Stimulated activated CD4-positive, alpha-beta T cell treated with anti-CD3 and anti-CD28 coated beads, TNF-alpha, amount 100 ng/mL, for 1 hour (primary cell): ENCODE measurements at places on chromosomes 16 and 17.

DNA sequence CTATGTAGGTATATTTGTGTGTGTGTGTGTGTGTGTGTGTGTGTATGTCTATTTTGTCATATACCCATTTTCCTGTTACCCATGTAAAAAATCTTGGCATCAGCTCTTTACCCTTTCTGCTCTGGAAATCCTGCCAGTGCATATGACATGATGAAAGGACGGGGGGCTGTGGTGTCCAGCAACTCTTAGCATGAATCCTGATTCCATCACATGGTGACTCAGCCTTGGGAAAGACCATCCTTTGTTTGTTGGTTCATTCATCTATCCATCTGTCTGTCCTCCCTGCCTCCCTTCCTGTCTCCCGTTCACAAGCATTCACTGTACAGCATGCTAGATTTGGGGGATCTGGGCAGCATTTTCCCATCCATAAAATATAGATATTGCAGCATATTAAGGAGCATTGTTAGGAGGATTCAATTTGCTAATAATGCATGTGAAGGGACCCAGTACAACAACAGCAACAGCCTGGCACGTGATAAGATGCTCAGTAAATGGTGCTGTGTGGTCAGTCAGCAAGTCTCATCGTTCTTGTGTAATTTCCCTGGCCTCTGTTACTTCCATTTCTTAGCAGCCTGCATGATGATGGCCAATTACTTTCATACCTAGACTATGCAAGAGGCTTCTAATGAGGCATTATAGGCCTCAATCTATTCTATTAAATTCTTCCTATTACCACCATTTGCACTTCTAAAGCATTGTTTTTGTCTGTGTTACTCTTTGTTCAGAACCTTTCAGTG, 191.0 kb downstream of the PRKCA start:
- no peak for DNase-seq

- DNase-seq: no peak
Measured at GRCh38 chr17:61947367-61948078, 19.7 kb upstream of the INTS2 start.

DNA sequence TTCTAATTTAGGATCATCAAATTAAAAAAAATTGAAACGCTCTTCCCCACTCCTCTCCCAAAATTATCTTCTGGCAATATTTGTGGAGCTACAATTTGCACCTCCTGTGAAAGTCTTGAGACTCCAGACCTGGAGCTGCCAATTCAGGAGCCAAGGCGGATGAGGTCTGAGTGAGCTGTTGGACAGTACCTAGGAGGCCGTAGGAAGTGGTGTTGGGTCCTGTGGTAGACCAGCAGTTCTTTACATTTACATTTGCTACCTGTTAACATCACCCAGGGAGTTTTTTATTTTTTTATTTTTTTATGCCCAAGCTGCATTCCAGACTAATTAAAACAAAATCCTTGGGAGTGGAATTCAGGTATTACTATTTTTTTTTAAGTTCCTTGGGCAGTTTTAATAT, 271.0 kb downstream of the PHKB start:
- DNase-seq: no peak

- DNase-seq: no peak
Measured at GRCh38 chr16:88871730-88872416, 5.4 kb upstream of the PABPN1L start.

DNA sequence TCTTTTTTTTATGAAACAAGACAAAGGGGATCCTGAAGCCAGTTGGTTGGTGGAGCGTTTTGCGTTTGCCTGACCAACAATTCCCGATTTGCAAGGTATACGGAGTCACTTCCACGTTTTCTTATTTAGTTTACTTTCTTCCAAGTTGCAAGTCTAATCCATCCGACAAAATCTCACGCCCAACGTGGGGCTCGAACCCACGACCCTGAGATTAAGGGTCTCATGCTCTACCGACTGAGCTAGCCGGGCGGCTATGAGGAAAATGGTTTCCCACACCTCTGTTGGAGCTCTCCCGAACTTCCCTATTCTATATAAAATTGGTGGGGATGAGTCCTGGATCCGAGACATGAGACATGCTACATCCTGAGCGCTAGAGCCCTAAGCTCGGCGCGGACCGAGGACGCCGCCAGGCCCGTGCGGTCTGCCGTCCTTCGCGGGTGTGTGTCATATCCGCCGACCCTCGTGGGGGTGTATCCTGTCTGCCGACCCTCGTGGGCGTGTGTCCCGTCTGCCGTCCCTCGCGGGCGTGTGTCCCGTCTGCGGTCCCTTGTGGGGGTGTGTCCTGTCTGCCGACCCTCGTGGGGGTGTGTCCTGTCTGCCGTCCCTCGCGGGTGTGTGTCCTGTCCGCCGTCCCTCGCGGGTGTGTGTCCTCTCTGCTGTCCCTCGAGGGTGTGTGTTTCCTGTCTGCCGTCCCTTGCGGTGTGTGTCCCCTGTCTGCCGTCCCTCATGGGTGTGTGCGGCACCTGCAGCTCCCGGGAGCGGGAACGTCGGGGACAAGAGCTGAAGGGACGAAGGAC, 22.6 kb downstream of the ZNF213 start:
- DNase-seq: no peak

- DNase-seq: no peak
Measured at GRCh38 chr16:85245307-85246172, 133.3 kb upstream of the CIBAR2 start.
